ENCODE measurements at places on chromosomes 2 and 18. TPM values are rescaled to one million over a fixed set of nuclear protein-coding genes. Genes with fewer than 3 reads are reported as not detected.

DNA sequence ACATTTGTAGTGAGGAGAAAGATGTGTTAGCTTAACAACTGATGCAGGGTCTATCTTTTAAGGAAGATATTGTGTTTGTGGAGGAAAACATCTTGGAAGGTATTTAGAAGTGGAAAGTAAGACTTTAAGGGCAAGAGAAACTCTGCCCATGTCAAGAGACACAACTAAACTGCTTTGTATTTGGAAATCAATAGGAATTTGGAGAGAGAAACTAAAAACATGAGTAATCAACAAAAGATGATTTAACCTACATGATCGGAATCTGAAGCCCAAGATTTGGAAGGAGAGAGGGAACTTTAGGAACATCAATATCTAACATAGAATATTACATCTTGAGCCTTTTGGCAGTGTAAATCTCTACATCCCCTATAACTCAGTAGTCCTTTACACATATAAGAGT, 184.2 kb upstream of the COL3A1 start:
- no peak for DNase-seq

DNA sequence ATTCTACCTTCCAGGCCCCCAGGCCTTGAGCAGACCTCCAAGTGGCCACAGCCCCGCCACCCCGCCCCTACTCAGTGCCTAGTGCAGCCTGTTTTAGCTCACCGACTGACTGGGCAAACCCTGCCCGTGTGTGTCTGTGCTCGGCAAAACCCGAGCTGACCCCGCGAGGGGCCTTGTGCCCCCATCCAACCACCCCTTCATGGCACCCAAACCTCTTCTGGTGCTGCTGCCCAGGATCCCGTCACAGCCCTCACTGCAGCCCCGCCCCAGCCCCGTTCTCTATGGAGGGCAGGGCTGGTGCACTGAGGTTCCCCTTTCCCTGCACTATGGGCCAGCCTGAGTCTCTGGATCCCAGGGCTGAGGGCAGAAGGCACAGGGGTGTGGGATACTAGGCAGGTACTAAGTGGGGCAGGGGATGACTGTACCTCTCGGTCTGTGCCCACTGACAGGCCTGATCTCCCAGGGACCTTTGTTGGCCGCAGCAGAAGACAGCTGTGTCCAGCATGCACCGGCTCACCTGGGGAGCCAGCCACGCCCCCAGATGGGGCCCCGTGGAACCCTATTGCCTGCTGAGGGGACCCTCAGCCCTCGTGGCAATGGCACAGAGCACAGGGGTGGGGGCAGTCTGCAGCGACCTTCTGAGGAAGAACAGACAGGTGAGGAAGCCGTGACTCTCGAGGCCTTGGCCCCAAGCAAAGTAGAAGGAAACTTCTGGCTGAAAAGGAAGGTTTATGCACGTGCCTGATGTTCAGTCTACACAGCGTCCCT, 69.9 kb upstream of the OTOS start:
- no peak for DNase-seq

GRCh38 chr2:230564805-230565779, 147.6 kb upstream of the CAB39 start:
- no peak for DNase-seq

GRCh38 chr2:70967189-70967588, 11.2 kb upstream of the ANKRD53 start:
- DNase-seq, result no peak

DNA sequence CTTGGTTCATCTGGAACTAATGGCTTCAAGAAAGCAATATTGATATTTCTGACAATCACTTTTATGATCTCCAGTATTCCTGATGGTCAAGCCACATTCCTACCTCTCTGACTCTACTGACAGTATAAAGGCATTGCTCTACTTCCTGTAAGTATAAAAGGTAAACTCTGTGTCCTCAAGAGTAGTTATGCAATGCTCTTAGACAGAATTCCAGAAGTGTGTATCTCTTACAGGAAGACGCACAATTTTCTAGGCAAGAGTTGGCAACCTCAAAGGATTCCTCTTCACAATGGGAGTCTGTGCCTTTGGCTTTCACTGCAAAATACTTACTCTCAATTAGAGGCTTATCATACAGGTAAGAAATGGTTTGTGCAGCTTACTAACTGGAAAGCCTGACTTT, 100.1 kb downstream of the THADA start:
- no peak for DNase-seq

DNA sequence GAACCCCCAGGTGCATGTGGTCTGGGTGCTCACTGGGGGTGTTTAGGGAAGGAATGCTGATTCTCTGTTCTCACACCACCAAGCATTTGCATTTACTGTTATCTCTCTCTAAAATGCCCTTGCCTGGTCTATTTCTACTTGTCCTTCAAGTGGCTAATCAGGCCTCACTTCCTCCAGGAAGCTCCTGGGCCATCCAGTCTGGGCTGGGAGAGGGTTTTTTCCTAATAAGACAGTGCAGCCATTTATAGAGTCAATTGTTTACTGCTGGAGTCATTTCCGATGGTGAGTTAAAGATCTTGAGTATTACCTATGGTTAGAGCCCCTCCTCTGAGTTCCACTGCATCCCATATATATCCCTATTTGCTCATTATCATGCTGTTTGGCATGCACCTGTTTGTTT, 25.2 kb upstream of the ITGA6 start:
- no peak for DNase-seq

DNA sequence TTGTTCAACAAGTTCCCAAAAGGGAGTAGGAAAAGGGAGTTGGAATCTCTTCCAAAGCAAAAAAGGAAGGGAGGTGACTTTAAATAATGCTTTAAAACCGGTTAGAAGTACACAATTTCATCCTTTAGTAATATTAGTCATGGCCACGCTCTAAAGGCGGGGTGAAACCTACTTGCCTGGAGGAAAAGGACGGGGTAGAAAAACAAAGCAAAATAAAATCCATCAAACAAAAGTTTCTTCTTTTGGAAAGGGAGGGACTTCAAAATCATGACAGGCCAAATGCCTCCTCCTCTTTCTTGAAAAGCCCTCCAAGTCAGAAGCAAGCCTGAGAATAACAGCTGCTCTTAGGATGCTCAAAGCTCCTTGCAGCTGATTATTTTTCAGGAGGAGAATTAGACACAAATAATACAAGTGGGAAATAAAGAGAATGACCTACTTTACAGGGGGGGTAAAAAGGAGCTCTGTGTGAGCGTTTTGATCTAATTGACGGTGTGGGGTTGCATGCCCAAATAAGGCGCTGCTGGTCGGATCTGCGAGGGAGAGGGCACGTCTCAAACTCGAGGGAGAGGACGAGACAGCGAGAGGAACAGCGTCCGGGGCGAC, 1.8 kb upstream of the NPAS2 start:
- DNase-seq, result no peak

DNA sequence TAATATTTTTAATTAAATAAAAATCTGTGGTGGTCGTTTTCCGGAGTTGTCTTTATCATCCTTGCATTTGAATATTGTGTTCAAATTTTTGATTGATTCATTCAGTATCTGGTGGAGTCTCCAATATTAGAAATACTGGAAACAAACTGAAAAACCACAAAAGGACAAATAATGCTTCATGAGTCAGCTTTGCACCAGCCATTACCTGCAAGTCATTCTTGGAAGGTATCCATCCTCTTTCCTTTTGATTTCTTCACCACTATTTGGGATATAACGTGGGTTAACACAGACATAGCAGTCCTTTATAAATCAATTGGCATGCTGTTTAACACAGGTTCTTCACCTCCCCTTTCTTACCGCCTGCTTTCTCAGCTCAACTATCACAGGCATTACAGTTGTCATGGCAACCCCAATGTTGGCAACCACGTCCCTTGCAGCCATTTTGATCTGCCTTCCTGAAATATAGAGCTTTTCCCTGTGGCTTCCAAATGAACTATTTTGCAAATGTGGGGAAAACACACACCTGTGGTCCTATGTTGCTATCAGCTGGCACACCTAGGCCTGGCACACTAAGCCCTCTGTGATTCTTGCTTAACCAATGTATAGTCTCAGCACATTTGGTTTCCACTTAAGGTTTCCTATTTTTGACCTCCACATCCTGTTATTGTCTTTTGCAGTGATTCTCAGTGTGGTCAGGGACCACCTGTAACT, 6.5 kb downstream of the CTLA4 start:
- DNase-seq, result no peak

GRCh38 chr2:118832071-118832790, 15.2 kb downstream of the EN1 start:
- DNase-seq, result no peak

DNA sequence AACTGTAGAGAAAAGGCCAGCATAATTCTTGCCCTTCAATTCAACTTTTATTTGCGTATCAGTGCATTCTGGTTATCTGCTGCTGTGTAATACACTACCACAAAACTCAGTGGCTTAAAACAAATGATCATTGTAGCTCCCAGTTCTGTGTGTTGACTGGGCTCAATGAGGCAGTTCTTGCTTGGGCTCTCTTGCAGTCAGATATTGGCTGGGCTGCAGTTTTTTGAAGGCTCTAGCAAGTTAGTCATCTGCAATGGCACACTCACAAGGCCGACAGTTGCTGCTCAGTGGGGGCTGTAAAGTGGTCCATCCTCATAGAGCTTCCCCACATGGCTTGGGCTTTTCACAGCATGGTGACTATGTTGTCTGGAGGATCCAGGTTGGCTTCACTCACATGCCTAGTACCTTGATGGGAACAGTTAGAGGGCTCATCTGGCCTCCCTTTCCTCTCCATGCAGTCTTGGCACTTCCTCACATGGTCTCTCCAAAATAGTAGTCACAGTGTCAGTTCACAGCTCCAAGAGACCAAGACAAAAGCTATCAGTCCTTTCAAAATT, 110.6 kb upstream of the TNP1 start:
- DNase-seq, result no peak

DNA sequence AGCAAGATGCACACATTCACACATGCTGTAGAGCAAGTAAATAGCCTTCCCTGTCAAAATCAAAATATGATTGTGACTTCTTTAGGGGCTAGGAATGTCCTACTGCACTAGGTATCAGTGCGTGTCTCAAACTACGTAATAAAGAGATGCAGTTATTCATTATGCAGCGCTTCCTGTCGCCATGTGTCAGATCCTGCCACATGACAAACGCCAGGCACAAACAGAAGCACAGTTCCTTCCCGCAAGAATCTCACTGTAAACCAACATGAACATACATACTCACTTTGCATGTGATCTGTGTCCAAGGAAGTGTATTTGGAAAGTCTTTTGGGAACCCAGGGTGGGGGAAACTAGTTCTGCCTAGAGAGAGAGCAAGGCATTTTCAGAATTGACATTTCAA, 599.9 kb downstream of the RNF144A start:
- no peak for DNase-seq

The LDAH gene
- 36.8 TPM for polyA plus RNA-seq

The NOL4 gene
- 2.8 TPM for polyA plus RNA-seq

The TBR1 gene
- polyA plus RNA-seq, result 0.03 TPM

The DHRS9 gene
- polyA plus RNA-seq, result 0.68 TPM

The RBFA gene
- polyA plus RNA-seq, result 45.0 TPM
